ENCODE measurements at places on chromosomes 7 and 10.
A peak's percentile ranks its signal among the peaks of the same experiment; 100 is the strongest.

DNA sequence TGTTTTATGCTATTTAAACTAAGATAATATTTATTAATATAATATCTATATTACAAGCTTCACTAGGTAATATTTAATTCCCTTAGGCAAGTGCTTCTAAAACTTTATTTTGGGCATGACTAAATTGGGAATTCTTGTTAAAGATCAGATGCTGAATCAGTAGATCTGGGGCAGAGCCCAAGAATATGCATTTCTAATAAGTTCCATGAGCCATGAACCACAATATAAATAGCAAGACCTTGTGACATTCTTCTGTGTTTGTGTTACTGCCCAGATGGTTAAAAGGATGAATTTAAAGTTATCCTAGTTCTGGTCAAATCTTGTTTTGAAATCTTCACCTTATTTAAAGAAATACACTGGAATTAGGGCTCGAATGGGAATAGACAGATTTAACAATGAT lies 258.4 kb upstream of the CACNA2D1 start:
- DNase-seq, result no peak

DNA sequence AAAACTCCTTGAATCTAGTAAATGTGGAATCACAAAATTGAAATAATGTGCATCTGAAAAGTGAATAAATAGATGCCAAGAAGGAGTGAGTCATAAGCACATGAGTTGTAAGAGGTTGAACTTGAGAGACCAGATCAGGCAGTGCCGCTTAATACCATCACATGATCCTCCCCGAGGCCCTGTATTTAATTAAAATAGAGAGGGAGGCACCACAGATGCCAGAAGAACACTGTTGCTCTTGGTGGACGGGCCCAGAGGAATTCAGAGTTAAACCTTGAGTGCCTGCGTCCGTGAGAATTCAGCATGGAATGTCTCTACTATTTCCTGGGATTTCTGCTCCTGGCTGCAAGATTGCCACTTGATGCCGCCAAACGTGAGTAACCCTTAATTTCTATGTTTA lies at the start of gene GPNMB:
Gene GPNMB (plus strand): TSS at position 221 of the 400 bp plus-strand sequence. CDS start 83 bp downstream, at position 304.
- DNase-seq, result no peak

GRCh38 chr10:66924674-66925345 lies 1.0 kb upstream of the LRRTM3 start:
- DNase-seq, result no peak

DNA sequence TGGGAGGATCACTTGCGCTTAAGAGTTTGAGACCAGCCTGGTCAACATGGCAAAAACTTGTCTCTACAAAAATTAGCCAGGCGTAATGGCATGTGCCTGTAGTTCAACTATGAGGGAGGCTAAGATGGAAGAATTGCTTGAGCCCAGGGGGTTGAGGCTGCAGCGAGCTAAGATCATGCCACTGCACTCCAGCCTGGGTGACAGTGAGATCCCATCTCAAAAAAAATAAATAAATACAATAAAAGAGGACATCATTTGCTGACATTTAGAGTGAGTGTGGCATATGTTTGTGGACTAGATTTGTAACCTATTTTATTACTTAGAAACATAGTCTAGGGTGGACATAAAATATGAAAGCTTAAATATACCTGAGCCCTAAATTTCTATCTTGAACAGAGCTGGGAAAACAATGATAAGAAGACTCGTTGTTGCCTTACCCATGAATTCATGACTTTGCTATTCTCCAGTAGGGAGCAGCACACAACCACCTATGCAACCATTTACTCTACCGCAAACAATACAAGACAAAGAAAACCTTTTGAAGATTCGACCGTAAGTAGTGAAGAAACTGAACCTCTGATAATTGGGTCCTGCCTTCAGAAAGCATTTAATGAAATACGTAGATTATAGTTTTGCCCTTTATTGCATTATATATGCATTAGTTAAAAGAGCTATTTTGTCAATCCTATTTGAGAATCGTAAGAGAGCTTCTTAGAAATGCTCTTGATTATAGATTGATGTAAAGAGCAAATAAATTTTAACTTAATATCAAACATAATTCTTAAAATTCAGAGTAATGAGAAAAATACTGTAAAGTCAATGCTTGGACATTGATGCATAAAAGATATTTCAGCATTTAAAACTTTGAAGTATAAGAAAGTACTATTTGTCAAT lies 83.5 kb downstream of the GNAT3 start:
- DNase-seq, result peak; percentile 22

DNA sequence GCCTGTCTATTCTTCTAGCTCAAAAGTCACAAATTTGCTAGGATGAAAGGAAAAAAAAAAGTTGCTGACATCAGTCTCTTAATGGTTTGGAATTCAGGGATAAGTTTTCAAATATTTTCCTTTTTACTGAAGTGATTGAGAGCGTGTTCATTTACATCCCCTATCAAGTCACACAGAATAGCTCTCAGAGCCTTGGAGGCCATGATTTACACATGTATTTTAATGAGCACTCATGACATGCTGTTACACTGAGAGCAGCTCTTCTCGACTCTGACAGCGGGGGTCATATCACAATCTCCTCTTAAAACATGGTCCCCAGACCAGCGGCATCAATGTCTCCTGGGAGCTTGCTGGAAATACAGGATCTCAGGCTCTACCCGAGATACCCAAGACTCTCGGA lies 232.7 kb downstream of the POU6F2 start:
- no peak for DNase-seq

DNA sequence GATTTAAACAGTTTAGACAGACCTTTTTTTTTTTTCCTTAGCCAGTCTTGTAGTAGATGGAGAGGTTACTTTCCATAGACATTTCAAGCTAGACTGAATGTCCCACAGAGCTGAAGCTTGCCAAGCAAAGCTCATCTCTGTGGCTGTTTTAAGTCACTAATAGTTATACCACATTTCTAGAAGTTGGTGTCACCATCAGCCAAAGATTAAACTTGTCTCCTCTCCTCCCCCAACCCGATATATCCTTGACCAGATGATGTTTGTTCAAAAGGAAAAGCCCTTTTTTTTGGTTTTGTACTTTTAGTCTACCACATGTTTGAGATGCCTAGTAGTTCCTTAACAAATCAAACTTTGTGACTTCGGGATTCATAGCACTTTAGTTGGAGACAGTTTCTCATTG lies 66.1 kb downstream of the ADD3 start:
- no peak for DNase-seq

GRCh38 chr10:71666639-71667386 lies 52.8 kb downstream of the C10orf105 start:
- no peak for DNase-seq

DNA sequence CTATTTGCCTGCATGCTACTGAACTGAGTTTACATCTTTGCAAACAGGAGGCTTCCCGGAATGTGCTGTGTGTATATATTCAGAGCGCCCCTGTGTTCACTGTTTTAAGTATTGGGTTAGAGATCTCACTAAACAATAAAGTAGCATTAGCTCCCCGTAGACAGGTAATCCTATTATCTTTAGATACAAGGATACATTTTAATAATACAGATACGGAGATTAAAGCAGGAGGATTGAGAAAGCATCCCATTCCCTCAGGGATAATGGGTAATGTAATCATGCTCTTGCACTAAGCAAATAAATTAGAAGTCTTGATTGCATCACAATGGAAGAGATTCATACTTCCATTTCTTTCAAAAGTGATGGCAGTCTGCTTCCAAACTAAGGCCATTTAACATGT lies 809.0 kb downstream of the NRG3 start:
- DNase-seq, result no peak

GRCh38 chr10:244227-244626 lies 109.0 kb downstream of the ZMYND11 start:
- no peak for DNase-seq

DNA sequence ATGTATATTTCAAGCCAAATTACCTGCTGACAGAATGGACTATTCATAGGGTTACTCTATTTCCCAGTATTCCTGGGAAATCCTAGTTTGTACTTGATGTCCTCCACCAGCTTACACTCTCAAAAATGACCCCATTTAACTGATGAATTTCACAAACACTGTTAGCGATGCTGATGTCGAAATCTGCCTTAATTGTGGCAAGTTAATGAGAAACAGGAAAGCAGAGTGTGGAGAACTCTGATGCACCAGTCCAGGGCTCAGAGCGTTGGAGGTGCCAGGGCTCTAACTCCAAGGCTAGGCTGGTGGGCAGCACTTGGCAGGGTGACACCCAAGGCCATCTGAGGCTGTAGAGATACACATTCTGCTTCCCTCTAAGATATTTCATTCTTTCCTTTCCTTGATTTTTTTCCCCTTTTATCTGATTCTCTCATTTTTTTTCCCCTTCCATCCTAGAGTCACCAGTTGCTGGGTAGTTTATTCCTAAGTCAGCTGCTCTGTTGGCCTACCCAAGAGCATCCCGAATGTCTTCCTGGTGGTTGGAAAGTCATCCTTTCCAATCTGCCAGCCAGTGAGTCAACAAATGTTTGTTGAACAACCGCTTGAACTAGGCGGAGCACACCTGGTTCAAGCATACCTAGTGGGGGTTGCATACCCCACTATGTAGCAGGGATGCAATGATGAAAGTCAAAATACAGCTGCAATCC lies 525.0 kb upstream of the NRP1 start:
- no peak for DNase-seq

DNA sequence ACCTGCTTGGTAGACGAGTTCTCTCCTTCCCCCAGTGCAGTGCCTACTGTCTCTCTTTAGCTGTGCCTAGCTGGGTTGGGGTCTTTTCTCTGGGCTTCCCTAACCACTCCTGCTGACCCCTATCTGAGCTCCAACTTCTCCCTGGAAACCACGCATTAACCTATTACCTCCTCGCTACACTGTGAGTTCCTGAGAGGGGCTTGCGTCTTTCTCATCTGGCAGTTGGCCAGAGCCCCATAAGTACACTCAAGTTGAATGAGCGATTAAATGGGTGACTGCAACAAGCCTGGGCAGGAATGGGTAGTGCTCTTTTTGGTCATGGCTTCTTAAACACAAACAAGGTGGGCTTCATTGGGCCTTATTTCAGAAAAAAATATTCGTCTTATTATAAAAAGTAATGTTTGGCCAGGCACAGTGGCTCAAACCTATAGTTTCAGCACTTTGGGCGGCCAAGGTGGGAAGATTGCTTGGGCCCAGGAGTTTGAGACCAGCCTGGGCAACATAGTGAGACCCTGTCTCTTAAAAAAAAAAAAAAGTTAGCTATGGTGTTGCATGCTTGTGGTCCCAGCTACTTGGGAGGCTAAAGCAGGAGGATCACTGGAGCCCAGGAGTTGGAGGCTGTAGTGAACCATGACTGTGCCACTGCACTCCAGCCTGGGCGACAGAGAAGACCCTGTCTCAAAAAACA lies 41.4 kb downstream of the SYPL1 start:
- peak; percentile 66 for DNase-seq

DNA sequence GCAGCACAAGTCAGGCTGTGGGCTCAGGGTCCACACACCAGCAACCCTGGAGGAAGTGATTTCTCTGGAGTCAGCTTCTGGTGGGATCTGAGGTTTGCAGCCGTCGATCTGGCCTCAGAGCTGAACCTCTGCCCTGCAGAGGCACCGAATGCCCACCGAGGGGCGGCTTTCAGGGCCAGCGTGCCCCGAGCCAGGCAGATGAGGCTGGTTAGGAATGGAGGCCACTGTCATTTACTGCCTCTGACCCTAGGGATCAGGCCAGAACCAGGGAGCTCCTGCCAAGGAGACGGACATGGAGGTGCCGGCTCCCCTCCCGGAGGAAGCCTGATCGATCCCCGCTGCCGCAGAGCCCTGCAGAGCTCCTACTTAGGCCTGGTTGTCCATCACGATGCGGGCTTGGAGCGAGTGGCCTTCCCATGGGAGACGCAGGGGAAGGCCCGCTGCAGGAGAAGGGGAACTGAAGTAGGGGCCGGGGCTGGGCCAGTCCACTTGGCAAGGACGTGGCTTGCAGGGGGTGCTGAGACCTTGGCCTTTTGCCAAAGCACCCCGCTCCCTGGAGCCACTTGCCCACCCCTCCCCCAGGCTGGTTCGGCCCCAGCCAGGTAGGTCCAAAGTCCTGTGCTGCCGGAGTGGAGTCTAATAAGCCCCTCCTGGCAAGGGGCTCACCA lies 19.6 kb upstream of the ELFN1 start:
- no peak for DNase-seq

GRCh38 chr10:122457934-122458333 lies 3.4 kb upstream of the HTRA1 start:
- DNase-seq, result no peak

GRCh38 chr7:43669286-43670081 lies 59.8 kb downstream of the COA1 start:
- no peak for DNase-seq

- no peak for DNase-seq
Observed at GRCh38 chr10:133278577-133279265, 2.1 kb upstream of the ADAM8 start.

DNA sequence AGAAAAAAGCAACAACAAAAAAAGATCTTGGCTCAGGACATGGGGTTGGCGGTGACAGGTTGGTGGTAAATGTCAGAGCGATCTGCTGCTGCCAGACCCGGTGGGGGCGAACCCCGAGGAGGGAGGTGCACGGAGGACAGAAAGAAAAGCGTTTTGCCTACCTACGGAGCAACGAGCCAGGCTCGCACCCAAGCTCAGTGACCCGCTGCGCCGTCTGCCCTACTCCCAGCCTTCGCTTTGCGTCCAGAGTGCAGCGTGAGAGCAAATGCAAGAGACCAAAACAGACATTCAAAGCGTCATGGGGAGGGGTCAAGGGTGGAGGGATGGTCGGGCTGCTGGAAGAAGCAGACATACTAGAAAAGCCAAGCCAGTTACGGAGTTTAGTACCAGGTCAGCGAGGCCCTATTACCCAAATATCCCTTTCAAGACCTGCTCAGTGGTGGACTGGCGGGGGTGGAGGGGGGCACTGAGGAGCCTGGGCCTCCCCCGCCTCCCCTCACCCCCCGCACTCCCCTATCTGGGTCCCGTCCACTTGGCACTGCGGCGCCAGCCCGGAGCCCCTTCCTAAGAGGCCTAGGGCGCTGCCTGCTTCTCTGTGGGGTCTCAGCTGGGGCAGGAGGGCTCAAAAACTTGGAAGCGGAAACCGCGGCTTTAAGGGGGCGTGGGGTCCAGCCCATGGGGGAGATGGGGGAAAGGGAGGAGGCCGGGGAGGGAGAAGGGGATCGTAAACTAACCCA lies 66.9 kb downstream of the SLC29A4 start:
- no peak for DNase-seq

- DNase-seq, result no peak
Observed at GRCh38 chr10:34187201-34187600, 627.9 kb downstream of the PARD3 start.

DNA sequence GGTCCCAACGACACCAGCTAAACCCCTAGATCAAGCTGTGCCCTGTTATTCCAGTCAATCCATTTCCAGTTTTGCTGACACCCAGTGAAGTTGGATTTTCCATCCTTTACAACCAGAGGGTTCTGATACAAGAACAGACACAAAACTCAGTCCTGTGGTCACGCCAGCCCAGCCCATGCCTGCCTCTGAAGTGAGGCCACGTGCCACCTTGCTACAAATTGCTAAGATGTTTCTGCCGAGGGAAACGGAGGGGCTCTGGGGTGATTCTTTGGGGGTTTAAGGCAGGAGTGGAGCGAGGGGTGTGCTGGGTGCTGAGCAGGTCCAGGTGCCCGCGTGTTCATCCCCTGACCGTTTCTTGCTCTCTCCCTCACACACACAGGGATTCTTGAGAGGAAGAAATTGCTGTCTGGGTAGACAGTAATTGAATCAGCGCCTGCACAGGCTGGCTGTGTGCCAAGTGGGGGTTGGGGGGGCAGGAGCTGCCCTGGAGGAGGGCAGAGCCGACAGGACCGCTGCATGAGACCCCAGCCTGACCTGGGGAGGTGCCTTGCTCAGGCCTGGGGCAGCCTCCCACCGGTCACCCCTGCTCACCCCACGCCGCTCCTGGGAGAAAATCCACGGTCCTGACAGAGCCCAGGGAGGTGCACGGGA lies 38.1 kb downstream of the ADAP1 start:
- no peak for DNase-seq

Measured in NCI-H2171 (cell line).